ENCODE measurements at places on chromosomes 6 and 20. TPM values are rescaled to one million over a fixed set of nuclear protein-coding genes. Genes with fewer than 3 reads are reported as not detected.

MCHR2 gene
- total RNA-seq = not detected

AKAP12 gene
- total RNA-seq = 44.9 TPM

DNA sequence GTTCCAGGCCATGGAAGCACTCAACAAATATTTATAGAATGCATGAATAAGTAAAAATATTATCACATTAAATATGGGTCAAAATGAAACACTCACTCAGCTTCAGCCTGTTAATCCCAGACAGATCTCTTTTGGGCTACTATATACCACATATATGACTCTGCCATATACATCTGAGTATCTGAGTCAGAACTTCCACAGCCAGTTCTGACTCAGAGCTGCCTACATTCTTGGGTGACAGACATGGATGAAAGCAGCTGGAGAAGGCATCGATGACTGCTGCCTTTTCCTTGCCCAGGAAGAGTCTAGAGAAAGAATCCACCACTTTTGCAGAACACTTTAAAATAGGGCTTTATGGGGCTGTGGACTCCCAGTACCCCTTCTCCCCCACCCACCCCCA lies 11.5 kb upstream of the PDYN start:
- DNase-seq = no peak

TOP1 gene
- total RNA-seq = 30.4 TPM

DNA sequence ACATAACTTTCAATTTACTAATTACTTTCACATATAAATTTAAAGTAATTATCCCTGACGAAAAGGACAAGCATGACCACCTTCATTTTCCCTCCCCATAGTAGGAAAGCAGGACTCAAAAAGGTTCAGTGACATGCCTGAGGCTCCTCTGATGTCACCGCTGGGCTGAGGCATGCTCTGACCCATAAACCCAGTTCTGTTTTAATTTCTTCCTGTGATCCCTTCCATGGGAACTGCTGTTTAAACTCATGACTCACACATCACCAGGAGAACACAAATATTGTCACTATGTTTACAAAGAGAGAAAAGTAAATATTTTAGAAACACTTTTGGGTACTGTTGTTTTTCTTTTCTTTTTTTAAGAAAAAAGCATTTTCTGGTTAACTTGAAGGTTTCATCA lies 38.0 kb upstream of the NR2E1 start:
- DNase-seq = no peak

PACSIN1 gene
- 8.4 TPM for total RNA-seq

- no peak for DNase-seq
These were observed 165.4 kb downstream of the DST start for GRCh38 chr6:56477241-56477640.

DNA sequence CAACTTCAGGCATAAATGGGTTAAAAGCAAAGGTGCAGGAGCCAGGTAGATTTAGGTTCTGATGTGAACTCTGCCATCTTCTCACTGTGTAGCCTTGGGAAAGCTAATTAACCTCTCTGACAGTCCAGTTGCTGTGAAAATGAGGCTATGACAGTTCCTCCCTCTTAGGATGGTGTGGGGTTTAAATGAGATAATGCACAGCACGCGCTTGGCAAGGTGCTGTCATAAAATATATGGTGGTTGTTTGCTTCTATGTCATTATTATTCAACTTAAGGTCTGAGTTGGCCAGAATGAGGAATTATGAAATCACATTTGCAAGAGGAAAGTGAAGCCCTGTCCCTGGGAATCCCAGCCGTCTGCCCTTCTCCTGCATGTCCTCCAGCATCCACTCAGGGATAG lies 15.5 kb upstream of the BCAS1 start:
- no peak for DNase-seq

DNA sequence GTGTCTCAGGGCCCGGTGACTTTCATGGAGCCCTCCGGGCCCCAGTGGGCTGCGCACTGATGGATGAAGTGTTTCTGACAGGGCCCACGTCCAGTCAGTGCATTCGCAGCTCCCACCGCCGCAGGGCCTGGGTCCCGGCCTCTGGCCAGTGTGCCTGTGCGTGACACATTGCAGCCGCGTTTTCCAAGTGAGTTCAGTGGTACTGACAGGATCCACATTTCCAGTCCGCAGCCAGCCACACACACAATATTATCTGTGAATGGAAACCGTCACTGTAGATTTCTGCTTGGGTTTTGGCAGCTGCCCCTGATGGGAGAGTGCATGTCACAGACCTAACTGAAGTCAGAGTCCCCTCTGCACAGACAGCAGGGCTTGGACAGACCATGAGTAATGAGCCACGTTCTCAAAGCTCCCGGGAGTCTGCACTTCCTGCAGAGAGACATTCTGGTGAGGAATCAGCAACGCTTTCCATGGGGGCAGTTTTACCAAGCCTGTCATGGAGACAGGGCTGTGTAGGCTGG lies 171.4 kb downstream of the MYLK4 start:
- DNase-seq = peak; percentile 68

DNA sequence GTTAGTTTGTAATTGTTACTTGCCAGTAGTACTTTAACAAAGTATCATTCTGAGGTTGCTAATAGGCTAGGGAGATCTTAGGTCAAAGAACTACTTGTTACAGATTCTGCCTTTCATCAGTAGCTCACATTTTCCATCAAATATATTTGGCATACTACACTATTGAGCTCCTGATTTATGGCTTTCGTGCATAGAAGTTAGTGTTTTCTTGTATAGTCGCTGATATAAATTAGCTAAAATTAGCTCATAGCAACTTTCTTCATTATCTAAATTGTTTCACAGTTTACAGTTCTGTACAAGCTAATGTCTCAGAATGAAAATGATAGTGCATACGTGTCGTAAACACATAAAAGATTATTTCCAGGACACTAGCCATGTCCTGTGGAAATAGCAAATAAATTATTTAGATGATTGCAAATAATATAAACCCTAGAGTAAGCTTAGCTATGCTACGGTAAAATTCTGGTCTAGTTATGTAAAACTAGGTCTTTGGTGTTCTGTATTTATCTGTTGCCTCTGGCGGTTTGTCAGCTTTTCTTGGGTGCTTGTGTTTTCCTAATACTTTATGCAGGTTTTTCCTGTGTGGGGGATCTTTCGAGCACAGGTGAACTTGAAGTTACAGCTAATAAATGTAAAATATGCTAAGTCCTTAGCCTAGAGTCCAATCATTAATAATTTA lies 15.1 kb downstream of the PDE7B start:
- no peak for DNase-seq

- DNase-seq = no peak
These were observed 18.7 kb upstream of the MTG2 start for GRCh38 chr20:62163986-62164762.

DNA sequence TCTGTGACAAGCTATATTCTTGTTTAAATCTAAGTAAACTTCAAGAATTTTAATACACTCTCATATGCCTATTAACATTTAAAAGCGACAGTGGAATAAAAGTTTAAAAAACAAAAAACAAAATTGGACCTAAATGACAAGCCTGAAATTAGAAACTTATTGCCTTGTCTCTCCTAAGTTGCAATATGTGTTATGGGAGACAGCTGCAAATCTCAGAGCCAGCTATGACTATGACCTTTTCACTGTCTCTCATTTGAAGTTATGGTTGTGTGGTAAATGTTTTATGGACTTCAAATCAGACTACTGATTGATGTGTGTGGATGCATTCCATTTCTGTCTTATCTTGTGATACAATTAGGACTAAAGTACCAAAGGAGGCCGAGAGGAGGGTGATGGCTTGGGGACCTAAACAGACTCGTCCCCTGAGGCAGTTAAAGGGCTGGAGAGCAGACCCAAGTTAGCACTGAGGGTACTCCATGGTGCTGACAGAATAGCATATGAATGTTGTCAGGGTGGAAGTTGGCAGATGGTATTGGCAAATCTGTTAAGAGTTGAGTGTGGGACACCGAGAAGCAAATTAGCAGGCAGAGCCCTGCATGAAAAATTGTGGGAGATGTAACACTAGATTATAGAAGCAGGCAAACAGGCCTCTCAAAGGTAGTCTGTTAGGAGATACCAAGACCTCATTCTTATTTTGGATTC lies 930.1 kb upstream of the MAN1A1 start:
- DNase-seq = no peak

HLA-DQA1 gene
- 8.3 TPM for total RNA-seq
